ENCODE measurements at places on chromosomes 11 and 22. TPM values are rescaled to one million over a fixed set of nuclear protein-coding genes. Genes with fewer than 3 reads are reported as not detected.

ASRGL1 gene
- 0.44 TPM for total RNA-seq

SLC1A2 gene
- 1.7 TPM for total RNA-seq

SLC22A9 gene
- total RNA-seq: not detected

PRG3 gene
- not detected for total RNA-seq

MYEOV gene
- not detected for total RNA-seq

PAX6 gene
- total RNA-seq: 0.05 TPM

OR6A2 gene
- not detected for total RNA-seq

LRRC4C gene
- total RNA-seq: not detected

C1QTNF5 gene
- total RNA-seq: 28.5 TPM

MS4A3 gene
- not detected for total RNA-seq

SULT4A1 gene
- 0.10 TPM for total RNA-seq

MS4A13 gene
- not detected for total RNA-seq

RHBDD3 gene
- 25.7 TPM for total RNA-seq

RRP8 gene
- total RNA-seq: 14.0 TPM

KRTAP5-11 gene
- not detected for total RNA-seq

FGF4 gene
- not detected for total RNA-seq

CDK2AP2 gene
- total RNA-seq: 35.6 TPM

CCDC15 gene
- 0.64 TPM for total RNA-seq

APLNR gene
- total RNA-seq: 2.1 TPM

ART5 gene
- total RNA-seq: 0.25 TPM

APOBEC3G gene
- total RNA-seq: 9.9 TPM

C22orf42 gene
- total RNA-seq: not detected

CNTN5 gene
- total RNA-seq: 0.05 TPM

LRRC74B gene
- total RNA-seq: not detected

LINC01488 gene
- not detected for total RNA-seq

BARX2 gene
- not detected for total RNA-seq

UBE2L3 gene
- total RNA-seq: 41.9 TPM

CHEK1 gene
- 9.0 TPM for total RNA-seq

IGSF9B gene
- total RNA-seq: 0.75 TPM

KRTAP5-9 gene
- total RNA-seq: not detected

SNX19 gene
- total RNA-seq: 49.9 TPM

GNG3 gene
- total RNA-seq: not detected

NLRP6 gene
- total RNA-seq: not detected

GGT5 gene
- total RNA-seq: 255 TPM

GRM5 gene
- total RNA-seq: not detected

ACRV1 gene
- total RNA-seq: not detected

LARGE1 gene
- 13.8 TPM for total RNA-seq

SH3BP1 gene
- 14.5 TPM for total RNA-seq

SLC22A12 gene
- total RNA-seq: not detected

CHRDL2 gene
- not detected for total RNA-seq

SLC16A8 gene
- 0.34 TPM for total RNA-seq

ANO1 gene
- 0.19 TPM for total RNA-seq

TPBGL gene
- total RNA-seq: 1.8 TPM

DEFB131B gene
- not detected for total RNA-seq

DGAT2 gene
- total RNA-seq: 9.0 TPM

DCUN1D5 gene
- 61.4 TPM for total RNA-seq

ADM2 gene
- total RNA-seq: 9.4 TPM

PKDREJ gene
- total RNA-seq: 0.06 TPM

OTUB1 gene
- 64.1 TPM for total RNA-seq

RTN4R gene
- 0.05 TPM for total RNA-seq

SSH3 gene
- 23.3 TPM for total RNA-seq

OR10G6 gene
- not detected for total RNA-seq
